ENCODE measurements at places on chromosomes 11 and 22.

GRCh38 chr11:80096736-80097135 is 655.9 kb upstream of the TENM4 start:
- DNase-seq, result no peak

DNA sequence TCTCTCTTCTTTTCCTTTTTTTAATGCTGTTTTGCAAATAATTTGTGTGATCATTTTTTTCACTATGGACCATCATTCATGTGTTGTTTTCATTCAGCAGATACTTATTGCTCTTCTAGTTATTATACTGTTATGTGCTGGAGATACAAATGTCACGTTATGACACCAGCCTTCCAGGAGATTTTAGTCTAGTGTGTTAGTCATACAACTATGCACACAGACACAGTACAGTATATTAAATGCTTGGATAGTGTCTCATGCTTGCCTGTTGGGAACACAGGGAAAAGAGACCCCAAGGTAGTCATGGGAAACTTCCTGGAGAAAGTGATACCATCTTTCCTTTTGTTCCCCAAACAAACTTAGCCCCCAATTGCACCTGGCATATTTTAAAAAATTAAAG is 116.1 kb downstream of the UVRAG start:
- DNase-seq, result no peak

GRCh38 chr11:83102834-83103233 is 31.1 kb upstream of the RAB30 start:
- DNase-seq, result no peak

DNA sequence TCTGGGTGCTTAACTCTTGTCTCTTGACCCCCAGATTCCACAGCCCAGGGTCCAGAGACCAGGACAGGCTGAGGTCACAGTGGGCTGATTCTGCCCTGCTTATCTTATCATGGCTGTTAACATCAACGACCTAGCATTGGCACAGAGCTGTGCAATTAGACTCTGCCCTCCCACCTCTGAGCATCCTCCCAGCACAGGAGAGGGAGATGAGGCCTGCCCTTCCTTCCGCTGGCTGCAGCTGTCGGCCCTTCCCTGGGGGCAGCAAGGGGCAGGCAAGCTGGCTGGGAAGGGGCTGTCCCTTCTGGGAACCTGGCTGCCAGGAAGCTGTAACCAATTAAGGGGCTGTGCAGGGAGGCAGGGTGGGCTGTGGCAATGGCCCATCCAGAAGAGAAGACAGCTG is 22.5 kb downstream of the LRRC10B start:
- no peak for DNase-seq

GRCh38 chr11:107221748-107222285 is 203.5 kb upstream of the GUCY1A2 start:
- DNase-seq, result no peak

GRCh38 chr11:19777039-19777376 is 64.4 kb downstream of the NAV2 start:
- no peak for DNase-seq

GRCh38 chr22:49296561-49296960 is 531.1 kb downstream of the BRD1 start:
- no peak for DNase-seq

DNA sequence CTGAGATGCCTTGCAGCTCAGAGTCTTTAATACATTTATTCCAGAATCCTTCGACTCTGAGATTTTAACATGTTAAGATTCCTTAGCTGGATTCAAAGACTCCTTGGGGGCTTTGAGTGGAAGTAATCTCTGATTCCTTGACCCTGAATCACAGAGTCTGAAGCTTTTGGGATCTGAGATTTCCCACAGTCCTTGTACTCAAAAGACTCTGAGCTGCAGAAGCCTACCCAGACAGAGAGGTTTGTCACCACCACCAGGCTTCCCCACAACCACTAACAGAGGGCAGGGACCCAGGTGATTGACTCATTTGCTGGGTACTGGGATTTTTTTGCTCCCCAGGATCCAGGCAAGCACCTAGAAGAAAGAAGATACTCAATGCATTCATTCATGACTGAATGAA is 1.4 kb upstream of the SERPINH1 start:
- no peak for DNase-seq

- no peak for DNase-seq
Measured at GRCh38 chr11:117933930-117934329, 4.7 kb upstream of the TMPRSS13 start.

DNA sequence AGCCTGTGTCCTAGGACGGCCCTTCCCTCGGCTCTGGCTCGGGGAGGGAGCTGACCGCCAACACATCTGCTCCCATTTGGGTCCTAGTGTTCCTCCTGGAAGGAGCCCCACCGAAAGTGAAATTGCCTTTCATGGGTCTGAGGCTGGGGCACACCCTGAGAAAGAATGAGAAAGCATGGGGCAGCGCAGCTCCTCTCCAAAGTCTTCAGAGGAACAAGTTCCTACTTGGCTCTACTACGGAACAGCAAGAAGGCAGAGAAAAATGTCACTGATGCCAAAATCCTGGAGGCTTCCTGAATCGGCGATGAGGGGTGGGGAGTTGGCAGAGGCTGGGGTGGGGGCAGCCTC is 41.5 kb upstream of the MYEOV start:
- no peak for DNase-seq

GRCh38 chr11:86210898-86211297 is 33.7 kb upstream of the EED start:
- no peak for DNase-seq

GRCh38 chr11:110518809-110519514 is 89.2 kb downstream of the FDX1 start:
- no peak for DNase-seq

DNA sequence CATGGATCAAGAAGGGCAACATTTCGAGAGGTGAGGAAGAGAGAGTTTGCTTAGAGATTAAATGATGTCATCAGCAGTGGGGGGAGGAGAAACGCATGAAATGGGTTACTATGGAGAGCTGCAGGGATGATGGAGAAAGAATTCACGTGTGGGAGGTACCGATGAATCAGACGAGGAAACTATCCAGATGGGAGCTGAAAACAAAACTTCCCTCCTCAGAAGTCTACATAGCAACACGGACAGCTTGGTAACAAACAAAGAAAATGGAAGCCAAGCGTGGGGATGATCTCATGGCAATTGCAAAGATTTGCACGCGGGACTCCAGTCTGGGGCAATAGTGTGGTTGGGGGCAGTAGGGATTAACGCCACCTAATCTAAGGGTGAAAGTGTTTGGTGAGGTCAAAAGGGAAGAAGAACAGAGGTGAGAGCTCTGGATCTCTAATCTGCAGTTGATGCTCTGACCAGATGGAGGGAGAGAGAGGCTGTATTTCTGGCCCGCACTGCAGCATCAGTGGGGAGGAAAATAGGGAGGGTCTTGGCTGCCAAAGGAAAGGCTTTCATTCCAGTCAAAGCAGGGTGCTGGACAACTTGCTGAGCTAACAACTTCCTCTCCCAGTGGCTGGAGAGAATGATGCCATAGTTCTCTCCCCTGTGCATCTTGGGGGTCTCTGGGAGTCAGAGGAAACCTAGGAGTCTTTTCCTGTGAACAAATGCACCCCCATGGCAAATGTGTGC is 43.4 kb upstream of the CSNK2A3 start:
- DNase-seq, result no peak

GRCh38 chr22:39364714-39365491 is 15.1 kb downstream of the SYNGR1 start:
- no peak for DNase-seq

DNA sequence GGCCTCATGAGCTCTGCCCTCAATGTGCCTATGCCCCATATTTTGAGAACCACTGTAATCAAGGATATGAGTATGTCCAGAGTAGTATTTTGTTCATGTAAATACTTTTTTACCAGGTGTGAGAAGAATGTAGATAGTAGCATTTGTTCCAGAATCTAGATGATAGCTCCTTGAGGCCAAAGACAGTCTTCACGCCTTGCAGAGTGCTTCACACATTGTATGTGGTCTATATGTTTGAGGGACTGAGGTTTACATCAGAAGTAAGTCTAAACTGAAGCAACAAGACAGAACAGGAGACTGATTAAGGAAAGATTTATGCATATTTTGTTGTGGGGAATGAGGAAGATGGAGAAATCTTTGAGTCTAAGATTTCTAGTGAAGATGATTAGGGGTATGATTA is 12.5 kb downstream of the CEP57 start:
- no peak for DNase-seq

GRCh38 chr11:64443001-64443400 is 84.0 kb downstream of the RPS6KA4 start:
- no peak for DNase-seq

DNA sequence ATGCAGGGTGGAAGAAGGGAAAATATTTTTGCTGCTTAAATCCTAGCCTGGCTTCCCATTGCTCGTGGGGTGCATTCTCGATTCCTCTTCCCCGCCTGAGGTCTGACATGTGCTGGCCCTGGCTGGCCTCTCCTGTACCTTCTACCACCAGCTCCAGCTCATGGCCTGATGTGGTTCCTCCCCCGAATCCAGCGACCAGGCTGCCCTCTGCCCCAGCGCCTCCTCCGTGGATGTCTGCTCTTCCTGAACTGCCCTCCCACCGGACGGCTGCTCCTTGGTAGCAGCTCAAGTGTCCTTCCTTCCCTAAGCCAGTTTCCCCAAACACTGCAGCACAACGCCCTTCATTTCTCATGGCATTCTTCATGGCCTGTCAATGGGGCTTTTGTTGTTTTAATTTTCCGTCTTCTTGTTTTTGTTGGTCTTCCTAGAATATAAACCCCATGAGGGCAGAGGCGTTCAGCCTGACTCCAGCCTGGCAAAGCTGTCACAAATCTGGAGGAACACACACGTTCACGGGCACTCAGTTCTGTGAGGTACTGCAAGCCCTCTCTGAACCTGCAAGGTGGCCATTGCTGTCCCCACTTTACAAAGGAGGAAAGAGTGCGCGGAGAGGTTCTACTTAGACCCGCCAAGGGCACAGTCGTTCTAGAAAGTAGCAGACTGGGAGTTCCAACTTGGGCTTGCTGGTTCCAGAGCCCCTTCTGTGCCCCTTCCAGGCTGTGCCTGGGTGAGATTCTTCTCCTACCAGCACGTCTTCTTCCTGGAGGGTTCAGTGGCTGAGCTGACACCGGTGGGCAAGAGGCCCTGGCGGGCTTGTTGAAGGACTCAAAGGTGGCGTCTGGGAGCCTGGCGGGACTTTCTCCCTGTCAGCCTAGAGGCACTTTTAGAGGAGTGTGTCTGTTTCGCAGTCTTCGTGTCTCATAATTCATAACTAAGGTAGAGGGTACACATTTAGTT is 953 bp upstream of the LRP5 start:
- DNase-seq, result no peak
